ENCODE measurements at places on chromosomes 6 and 20.

DNA sequence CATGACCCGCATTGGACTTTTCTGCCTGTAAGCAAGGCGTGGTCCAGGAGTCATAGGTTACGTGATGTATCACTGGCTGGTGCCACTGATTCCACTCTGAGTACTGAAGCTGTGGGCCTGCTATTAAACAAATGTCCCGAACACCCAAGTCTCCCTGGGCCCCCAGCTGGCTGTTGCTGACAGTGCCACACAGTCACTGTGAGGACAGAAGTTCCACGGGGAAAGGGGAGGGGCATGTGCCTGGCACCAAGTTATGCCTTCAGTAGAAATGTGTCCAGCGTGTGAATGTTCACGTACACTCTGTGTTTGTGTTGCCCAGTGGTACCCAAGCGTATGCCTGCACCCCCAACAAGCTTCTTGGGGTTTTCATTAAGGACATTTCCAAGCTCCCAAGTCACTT, 171.4 kb upstream of the QKI start:
- no peak for DNase-seq

DNA sequence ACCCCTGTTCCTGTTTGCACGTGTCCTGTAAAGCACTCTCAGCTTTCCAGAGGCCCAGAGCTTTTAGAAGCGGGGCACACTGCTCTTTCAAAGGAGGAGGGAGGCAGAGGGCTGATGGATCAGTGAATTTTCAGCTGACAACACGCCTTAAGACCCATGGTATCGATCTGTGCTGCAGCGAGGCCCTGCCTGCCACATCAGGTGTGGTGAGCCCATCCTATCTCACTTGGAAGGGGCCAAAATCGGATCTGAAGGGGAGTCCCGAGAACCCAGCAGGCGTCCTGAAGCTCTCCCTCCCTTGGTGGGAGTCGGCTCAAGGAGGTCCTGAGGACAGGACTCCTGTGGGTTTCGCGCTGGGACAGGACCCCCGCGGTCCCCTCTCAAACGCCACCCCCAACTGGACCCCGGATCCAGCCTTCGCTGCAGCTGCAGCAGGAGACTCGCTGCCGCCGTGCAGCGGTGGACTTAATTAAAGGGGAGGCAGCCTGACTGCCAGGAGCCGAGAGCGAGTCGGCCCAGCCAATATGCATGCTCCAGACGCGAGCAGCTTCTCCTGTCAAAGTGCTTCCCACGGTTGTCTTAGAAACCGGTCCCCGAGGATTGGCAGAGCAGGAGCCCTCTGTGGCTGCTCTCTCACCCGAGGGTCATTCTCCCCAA, 580.0 kb upstream of the ZNF337 start:
- no peak for DNase-seq

GRCh38 chr6:35170891-35171290, 29.8 kb upstream of the TCP11 start:
- no peak for DNase-seq

DNA sequence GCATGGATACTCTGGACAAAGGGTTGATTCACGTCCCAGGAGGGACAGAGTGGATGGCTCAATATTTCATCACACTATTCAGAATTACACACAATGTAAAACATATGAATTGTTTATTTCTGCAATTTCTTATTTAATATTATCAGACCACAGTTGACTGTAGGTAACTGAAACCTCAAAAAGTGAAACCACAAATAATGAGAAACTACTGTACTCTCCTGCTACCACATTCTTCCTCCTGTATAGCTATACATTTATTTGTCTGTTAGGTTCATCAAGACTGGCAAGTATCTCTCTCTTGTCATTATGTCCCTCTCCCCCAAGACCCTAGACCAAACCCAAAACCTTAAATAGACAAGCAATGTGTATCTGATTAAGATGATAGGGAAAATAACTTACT, 60.0 kb downstream of the SYCP2 start:
- DNase-seq = no peak

DNA sequence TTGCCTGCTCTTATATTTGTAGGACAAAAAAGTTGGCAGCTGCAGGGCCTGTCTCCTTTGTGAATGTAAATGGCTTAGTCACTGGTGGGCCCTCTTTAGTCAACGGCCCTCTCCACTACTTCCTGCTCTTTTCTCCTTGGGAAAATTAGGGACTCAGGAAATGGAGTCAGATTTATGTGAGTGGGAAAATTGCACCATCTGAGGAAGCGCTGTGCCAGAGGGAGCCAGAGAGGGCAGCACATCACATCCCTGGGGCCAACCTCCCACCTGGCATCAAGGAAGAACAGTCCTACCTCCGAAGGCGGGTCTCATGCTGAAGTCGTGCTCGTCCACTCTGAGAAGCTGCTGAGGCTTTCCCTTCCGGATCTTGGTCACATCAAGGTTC, 15.6 kb downstream of the GABRR2 start:
- no peak for DNase-seq

DNA sequence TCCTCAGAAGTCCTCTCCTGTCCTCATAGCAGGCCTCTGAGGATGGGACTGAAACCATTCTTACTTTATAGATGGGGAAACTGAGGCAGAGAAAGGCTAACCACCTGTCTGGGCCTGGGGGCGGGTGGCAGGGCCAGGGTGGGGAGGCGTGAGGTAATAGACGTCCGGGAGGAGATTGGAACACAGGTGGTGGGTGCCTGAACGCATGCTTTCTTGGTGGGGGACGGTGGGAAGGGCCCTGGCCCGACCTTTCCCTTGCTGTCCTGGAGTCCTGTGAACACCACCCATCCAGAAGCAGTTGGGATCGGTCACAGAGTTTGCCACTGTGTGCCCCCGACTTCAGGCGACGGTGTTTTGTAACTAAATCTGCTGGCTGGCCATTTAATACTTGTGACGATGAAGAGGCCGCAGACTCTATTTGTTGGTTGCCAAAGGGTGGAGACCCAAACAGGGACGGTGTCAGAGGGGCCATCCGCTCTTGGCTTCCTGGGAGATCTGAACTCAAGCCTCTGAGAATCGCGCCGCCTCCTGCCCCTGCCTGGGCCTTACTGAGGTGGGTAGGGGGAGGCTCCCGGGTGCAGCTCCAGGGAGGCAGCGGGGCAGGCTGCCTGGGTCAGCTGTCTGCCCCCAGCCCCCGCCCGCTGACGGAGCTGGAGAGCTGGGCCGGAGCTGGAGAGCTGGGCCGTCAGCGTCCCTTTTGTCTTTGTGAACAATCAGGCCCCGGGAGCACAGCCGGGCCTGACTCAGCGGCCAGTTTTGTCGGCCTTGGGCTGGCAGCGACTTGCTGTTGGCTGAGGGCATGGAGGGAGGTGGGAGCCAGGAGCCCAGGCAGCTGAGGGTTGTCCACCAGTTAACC, 4.1 kb downstream of the RBM38 start:
- no peak for DNase-seq

- no peak for DNase-seq
These were observed 50.8 kb downstream of the CARMIL1 start for GRCh38 chr6:25329982-25330381.

GRCh38 chr6:75024828-75025227, 181.0 kb downstream of the COL12A1 start:
- no peak for DNase-seq

DNA sequence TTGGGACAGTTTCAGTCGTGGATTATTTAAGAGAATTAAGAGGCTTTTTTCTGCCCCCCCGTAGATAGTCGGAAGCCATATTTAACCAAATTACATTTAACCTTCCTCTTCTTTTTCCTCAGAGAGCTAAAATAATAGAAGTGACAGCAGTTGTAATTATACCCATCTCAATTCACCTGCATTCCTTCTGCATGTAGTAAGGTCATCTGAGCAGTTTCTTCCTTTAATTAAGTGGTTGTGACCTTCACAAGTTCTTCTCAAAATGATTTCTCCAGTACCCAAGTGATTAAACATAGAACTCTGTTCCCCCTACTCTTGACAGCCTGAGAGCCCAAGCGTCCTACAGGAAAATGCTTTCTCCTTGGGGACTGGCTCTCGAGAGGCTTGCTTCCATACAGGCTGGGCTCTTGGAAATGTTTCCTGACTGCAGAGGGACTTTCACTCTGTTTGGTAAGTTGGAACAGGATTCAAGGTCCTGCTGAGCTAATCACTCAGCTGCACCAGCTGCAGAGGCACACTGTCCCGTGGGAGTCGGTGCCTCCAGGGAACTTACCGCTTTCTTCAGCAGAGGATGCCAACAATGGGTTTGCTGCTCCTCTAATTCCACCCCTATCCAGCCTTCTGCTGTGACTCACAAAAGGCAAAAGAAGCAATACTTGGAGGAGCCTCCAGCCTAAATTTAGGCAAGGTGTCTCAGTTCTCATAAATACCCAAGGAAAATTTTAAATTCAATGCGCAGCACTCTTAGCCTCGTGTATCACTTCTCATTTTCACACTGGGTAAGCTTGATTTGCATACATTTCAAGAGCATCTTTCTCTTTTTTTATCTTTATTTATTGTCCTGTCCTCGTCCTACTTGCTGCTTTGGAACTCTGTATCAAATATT, 414.9 kb downstream of the KIF16B start:
- DNase-seq = no peak

Data from NCI-H510A treated with DMSO at 0.1 percent for 48 hours (cell line).